ENCODE measurements at places on chromosomes 11 and 22.
A peak's percentile ranks its signal among the peaks of the same experiment; 100 is the strongest.

DNA sequence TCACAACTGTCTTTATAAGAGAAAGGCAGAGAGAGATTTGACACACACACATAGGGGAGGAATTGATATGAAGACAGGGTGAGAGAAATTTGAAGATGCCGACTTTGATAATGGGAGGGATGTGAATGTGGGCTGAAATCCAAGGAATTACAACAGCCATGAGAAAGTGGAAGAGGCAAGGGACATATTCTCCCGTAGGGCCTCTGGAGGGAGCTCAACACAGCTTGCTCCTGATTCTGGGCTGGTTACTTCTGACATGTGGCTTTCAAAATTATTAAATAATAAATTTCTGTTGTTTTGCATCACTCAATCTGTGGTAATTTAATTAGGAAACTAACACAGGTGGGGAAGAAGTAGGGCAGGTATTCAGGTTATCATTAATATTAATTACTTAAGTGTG is 282.9 kb downstream of the LUZP2 start:
- DNase-seq = no peak

- no peak for DNase-seq
These were observed 10.4 kb downstream of the AP1B1 start for GRCh38 chr22:29377979-29378378.

- no peak for DNase-seq
These were observed 6.3 kb downstream of the NRXN2 start for GRCh38 chr11:64716473-64717267.

DNA sequence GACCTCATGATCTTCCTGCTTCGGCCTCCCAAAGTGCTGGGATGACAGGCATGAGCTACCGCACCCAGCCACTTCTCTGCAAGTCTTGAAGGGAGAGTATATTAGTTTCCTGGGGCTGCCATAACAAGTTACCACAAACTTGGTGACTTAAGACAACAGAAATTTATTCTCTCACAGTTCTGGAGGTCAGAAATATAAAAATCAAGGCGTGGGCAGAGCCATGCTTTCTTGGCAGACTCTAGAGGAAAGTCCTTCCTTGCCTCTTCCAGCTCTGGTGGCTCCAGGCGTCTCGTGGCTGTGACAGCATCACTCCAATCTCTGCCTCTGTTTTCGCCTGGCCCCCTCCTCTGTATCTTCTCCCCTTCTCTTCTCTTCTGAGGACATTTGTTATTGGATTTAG is 110.2 kb upstream of the NAV2 start:
- DNase-seq = no peak

DNA sequence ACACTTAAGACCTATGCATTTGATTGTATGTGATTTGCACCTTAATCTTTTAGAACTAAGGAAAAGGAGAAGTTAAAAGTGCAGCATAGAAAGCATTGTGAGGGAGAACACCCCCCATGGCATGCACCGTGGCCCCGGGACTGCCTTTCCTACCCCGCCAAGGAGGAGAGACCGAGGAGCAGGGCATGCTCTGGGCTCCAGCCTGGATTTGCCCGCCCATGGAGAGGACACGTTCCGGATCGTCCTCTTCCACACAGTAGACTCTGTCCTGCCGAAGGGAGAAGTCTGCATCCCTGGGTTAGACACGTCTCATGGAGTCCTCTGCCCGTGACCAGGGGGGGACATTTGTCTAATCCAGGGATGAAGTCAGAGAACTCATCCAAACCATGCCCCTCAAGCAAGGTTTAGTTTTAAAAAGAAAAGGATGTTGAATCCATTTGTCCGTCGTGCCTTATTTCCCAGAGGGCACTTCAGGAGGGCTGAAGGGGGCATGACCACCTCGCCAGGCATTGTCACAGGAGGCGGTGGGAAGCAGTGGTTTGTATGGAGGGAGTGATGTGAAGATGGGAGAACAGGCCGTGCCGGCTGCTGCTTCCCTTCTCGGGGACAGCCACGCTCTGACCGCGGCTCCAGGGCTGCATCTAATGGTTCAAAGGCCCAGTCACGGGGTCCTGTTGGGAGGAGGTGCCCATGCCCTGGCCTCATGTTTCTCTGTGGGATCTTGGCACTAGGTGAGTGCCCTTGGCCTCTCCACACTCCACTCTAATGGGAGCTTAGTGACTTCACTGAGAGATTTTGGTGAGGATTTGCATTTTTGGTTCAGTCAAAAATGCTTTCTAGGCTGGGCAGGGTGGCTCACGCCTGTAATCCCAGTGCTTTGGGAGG is 66.2 kb upstream of the GAL start:
- no peak for DNase-seq

DNA sequence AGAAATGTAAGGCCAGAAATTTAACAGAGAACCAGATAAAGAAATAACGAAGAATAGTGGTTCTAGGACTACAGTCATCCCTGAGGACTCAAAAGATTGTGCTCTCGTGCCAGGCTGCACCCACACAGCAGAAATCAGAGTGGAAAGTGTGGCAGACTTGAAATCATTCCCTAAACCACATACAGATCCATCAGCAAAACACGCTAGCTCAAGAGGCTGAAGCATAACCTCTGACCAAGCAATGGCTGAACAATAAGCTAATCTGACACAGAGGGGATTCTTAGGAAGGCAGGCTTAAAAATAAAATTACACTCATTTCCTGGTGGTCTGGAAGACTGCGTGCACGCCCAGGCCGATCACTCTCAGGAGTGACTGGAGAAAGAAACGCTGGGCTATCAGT is 19.0 kb downstream of the NCF4 start:
- DNase-seq = no peak

DNA sequence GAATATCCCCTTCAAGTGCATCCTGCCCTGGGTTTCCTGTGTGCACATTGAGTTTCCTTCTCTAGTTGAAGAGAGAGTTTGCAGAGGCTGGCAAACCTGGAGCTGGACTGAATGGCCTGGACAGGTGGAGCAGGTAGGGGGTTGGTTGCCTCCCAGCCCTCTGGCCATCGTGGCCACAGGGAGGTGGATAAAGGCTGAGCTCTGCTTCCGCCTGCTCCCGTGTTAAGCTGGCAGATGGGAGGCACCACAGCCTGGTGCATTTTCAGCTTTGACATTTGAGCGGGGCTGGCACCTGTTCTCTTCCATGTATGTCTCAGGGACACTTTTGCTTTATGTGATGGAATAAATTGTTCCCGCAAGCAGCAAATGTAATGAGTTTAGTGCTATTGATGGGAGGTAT is 11.1 kb downstream of the MICAL2 start:
- no peak for DNase-seq

GRCh38 chr11:61974766-61975631 is 7.6 kb upstream of the FTH1 start:
- no peak for DNase-seq

GRCh38 chr11:29452146-29452545 is 564.7 kb downstream of the KCNA4 start:
- DNase-seq = no peak

GRCh38 chr11:68959465-68960293 is 21.1 kb downstream of the MRGPRD start:
- DNase-seq = no peak

- no peak for DNase-seq
These were observed 34.3 kb upstream of the ADORA2A start for GRCh38 chr22:24393012-24393559.

- peak; percentile 92 for DNase-seq
These were observed 10.4 kb upstream of the C1QTNF6 start for GRCh38 chr22:37198258-37199102.

GRCh38 chr11:61024938-61025820 is 53.7 kb downstream of the CD6 start:
- DNase-seq = no peak

- no peak for DNase-seq
These were observed 421 bp upstream of the PRR33 start for GRCh38 chr11:1892116-1892515.

- no peak for DNase-seq
These were observed 143.4 kb upstream of the ANO3 start for GRCh38 chr11:26188554-26188953.

GRCh38 chr11:66727282-66728037 is 1.6 kb downstream of the SPTBN2 start:
- DNase-seq = no peak

- DNase-seq = no peak
These were observed 19.5 kb downstream of the TXN2 start for GRCh38 chr22:36461665-36462649.

DNA sequence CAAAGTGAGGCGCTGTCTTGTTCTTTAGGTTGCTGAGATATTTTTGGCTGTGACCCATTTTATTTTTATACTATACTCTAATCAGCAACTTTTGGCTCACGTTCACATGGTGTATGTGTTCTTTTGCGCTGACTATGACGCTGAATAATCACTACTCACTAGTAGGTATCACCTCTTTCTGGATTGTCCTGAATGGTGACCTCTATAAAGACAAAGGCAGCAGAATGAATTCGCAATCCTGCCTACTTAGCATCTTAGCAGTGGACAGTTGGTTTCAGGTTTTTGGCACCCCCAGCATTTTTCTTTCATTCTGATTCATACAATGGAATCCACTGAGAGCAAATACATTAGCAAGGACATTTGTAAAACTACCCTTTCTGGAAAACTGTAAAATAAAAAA is 351.3 kb downstream of the JRKL start:
- DNase-seq = no peak

GRCh38 chr11:85948884-85949283 is 93.7 kb downstream of the CCDC83 start:
- DNase-seq = no peak

DNA sequence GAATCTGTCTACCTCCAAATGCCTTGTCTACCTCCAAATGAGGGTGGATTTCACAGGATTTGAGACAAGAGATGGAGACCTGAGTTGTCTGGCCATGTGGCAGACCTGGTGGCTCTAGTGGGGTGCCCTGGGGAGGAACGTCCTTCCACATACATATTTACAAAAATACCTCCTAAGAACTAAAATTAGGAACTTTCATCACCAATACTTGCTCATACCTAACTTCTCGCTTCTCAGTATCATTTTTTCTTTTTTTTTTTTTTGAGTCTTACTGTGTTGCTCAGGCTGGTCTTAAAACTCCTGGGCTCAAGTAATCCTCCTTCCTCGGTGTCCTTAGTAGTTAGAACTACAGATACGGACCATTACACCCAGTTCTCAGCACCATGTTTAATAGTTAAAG is 117.9 kb downstream of the MED15 start:
- no peak for DNase-seq

- no peak for DNase-seq
These were observed 16.2 kb downstream of the CBL start for GRCh38 chr11:119222308-119222707.

DNA sequence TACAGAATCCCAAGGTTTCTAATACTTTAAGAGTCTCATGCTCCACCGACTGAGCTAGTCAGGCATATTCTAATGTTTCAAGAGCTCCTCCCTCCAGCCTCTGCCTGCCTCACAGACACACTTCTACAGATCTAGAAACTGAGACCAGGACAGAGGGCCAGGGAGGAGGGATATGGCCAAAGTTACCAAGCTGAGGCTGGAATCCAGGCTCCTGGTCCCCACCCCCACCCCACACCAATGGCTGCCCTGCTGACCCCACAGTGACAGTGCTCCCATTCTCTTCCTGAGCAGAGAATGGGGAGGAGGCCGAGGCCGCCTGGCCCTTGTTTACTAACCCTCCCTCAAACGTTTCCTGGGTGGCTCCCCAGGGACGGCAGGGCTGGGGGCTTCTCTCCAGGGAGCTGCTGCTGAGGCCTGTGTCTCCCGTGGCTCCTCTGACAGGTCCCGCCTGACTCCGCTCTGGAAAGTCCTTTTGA is 2.2 kb downstream of the PLEKHB1 start:
- no peak for DNase-seq

DNA sequence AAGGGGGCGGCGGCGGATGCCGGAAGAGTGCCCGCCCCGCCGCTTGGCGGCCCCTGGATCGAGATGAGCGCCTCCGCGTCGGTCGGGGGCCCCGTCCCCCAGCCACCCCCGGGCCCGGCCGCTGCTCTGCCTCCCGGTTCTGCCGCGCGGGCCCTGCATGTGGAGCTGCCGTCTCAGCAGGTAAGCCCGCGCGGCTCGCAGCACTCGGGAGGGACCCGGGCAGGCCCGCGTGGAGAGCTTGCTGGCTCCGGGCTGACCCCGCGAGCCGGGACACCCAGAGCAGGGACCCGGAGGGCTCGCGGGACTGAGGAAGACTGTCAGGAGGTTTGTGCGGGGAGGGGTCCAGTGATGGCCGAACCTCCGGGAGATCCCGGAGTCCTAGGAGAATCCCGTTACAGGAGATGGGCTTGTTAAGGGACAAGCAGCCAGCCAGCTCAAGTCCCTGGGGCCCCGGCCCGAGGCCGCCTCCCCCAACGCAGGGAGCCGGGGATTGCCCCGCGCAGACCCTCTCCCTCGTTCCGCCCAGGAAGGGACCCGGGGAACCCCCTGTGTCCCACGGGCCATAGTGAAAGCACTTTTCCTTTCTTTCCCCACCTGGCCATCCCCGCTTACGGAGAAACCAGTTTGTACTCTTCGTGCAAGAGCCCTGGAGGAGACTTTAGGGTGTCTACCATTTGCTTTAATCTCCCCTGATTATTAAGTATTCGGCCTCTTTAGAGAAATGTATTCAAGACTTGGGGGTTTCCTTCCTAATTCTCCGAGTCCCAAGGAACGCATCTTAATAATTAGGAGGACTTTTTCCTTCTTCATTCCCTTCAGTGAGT is 547 bp downstream of the UVRAG start:
- peak; percentile 37 for DNase-seq

DNA sequence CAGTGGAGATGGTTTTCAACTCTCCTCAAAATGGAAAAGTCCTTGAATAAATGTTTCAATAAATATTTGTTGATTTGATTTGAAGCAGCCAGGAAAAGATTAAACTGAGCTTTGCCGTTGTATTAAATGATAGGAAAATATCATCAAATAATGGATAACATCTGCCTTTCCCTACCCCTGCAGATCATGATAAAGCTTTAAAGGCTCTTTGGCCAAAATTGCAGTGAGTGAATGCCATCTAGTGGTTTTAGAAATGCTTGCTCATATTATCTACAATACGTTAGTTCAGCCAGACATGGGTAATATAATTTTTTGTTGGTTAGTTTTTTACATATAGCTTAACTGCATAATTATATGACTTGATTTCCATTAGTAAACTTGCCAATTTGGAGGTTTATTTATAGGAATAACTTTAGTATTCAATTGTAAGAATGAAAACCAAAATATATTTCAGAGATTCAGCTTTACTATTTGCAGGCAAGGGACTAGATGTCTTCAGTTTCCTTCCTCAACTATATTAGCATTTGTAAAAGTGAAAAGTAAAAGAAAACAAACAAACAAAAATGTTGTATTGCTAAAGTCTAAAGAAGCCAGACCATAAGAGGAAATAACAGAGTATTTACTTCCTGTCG is 159.2 kb downstream of the MSANTD4 start:
- DNase-seq = peak; percentile 18

DNA sequence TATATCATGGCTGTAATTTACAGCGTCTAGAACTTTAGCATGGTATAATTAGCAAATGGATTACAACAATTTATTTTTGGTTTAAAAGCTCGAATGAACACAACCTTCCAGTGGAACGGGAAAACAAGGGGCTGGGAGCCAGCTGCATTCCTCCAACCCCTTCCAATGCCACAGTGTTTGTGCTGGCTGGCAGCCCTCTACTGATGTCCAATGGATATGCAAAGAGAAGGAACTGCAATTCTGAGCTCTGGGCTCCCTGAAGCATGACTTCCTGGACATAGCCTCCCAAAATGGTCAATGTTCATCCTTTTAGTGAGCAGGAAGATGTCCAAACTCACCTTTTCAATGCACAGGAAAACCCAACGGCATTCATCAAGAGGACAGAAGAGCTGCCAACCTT is 288.3 kb downstream of the TENM4 start:
- DNase-seq = no peak

All from CD4-positive, alpha-beta T cell treated with Interleukin-2 at 100 ng/mL for 4 hours (primary cell).